ENCODE measurements at places on chromosomes 6 and 20.
A peak's percentile ranks its signal among the peaks of the same experiment; 100 is the strongest.

DNA sequence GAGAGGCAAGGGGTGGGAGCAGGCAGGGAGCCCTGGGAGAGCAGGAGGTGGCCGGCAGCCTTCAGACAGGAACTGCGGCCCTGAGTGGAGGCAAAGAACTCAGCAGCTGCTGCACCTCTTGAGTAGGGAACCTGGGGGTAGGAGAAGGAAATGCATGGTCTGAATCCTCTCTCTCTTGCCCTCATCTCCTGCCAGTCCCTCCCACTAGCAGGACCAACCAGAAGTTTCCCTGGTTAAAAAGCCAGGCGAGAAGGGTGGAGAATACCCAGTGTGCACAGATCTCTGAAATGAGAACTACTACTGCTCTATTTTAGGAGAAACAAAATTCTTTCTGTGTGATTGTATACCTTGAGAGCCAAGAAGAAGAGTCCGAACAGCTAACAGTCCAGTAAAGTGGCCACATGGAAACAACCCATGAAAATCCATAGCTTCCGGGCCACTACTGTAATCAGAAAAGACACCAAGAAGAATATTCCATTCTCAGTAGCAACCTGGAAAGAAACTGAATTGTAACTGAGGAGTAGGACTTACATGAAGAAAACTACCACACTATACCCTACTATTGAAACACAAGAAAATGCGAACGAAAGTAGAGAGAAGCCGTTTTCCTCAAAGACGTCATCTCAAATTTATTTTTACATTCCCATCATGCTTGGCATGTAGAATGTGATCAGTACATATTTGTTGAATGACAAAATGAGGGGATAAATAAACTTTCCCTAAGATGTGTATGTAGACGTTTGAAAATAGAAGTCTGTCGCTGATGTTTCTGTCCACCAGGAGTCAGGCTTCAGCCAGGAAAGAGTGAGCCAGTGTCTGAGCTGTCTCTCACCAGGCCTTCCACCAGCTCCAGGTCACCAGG lies 25.6 kb downstream of the WRNIP1 start:
- DNase-seq, result peak; percentile 42

- DNase-seq, result no peak
These were observed 531.3 kb upstream of the JAG1 start for GRCh38 chr20:11204926-11205768.

DNA sequence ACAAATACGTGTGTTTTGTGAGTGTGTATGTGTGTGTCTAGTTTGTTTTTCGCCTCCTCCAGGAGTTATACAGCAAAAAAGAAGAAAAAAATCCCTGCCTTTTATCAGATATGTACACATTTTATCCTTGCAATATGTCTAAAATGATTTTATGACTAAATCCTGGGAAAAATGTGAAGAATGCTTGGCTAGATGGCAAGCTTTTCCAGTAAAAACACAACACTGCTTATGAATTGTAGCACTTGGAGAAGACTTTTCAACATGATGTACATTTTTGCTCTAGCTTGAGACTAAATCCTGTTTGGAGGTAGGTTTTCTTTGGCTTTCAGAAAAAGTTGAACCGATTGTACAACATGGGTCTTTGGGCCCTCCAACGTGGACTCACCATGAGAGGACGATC lies 160.2 kb downstream of the GMPR start:
- DNase-seq, result no peak

DNA sequence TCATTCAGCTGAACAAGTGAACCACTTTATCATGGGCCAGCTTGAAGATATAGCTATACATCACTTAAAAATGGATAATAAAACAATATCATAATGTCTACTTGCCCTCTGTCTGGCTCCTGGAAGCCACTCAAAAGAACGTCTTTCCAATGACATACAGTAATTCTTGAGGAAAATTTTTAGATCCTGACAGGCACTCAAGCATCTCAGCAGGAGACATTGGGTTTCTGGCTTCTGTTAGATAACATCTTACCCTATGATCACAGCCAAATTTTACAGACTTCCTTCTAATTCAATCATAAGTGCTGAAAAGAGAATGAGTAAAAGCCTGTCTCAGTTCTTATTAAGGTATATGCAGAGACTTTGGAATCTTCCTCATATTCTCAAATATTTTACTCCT lies 330 bp downstream of the CGA start:
- no peak for DNase-seq

GRCh38 chr6:161163466-161164181 lies 110.2 kb downstream of the AGPAT4 start:
- DNase-seq, result no peak

GRCh38 chr6:110064744-110065524 lies 86.8 kb downstream of the GPR6 start:
- DNase-seq, result no peak

DNA sequence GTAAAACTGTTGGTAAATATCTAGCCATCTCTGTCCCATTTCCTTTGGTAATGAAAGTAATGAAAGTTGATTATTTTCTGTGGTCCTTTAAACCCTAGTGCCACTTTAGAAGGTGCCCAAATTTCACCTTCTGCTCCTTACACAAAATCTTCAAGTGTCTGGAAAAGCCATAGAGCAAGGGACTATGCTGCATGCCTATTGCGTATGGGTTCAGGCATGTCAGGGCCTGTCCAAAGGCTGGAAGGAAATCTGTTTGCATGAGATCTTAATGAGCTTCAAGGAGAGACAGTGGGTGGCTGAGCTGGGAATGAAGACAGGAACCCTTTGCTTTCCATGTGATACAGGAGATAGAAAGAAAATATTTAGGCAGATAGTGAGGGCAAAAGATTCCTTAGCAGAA lies 66.6 kb upstream of the CCN6 start:
- DNase-seq, result no peak

DNA sequence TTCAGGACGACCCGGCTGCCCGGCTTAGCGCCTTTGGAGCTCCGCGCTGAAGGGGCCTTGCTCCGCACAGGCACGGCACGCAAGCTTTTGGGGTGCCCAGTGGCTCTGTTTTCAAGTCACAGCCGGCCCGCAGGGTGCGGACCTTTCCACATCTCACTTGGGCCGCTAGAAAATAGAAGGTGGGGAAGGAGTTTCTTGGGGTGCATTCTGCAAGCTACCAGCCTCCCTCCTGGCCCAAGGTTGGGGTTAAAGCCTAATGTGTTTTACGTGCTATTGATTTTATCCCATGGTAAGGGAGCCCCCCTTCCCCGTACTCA lies 561 bp downstream of the KAT14 start:
- DNase-seq, result no peak

DNA sequence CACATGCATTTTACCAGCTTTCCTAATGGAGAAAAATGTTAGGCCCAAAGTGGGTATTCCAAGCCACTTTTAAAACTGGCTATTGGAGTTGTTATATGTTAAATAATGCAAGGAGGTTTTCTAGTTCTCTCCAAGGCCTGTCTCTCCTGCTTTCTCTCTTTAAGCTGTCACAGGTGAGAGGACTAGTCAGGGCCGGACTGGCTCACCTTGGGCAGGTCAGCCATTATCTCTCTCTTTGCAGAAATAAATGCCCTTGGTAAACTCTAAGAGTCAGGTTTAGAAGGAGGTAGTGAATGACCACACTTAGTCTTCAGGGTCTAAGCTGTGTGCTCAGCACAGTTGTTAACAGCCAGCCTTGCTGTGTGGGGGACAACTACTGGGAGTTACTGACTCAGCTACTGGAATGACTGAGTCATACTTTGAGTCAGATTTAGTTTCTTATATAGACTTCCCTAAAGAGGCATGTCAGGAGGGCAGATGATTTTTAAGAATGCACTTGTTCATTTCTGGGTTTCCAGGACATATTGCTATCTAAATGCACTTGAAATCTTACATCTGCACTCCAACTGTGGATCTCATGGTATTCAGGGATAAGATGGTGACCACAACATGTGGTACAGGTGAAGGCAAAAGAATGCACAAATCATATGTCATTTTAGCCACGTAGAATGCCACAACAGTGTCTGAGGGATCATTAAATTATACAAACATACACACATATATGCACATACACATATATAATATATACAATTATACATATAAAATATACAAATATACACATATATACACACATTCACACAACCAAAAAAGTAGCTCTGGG lies 719.4 kb downstream of the EPM2A start:
- no peak for DNase-seq

DNA sequence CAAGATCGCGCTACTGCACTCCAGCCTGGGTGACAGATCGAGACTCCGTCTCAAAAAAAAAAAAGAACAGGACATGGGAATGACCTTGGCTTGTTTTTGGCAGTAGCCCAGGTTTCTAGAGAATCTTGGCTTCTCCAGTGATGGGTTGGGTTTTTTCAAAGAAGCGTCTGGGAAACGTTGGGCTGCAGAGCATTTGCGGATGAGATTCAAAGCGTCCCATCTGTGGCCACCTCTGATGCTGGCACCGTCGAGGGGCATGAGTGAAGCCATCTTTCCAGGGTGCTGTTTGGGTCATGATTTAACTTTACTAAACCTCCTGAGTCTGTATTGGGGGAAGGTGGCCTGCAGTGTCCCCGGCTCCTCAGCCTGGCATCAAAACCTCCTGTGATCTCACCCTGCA lies 43.2 kb upstream of the SRF start:
- DNase-seq, result no peak

DNA sequence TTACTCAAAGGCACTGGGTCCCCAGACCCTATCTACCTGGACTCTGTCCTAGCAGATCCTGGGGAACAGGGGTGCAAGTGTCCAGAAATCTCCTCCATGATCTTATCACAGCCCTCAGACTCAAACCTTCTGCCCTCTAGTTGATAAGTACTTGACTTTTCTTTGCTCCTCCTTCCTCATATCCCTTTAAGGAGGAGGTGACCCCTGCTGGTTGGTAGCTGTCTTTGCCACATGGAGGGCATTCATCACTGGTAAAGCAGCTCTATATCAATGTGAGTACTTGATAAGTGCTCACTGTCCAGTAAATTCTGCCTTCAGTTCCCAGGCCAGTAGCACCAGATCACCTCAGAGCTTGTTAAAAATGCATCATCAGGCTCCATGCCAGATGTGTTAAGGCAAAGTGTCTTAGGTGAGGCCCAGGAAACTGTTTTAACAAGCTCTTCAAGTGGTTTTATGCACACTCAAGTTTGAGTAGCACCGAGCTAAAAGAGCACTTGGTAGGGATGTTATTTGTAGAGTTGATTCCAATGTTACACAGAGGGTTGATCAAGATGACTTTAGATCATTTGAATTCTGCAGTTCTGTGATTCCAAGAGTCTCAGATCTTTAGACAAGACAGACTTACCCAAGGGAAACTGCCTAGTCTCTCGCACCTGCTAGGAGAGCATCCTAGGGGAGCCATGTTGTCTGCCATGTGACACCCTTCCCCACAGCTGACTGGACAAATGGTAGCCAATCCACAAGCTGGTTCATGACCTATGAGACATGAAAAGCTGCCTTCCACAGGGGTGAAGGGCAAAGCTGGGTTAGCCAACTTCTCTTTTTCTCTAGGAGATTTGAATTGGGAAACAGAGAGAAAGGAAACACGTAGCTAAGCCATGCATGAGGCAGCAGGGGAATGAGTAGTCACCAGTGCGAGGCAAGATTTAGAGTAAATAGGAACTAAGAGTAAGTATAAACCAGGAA lies 18.6 kb downstream of the TREML2 start:
- DNase-seq, result no peak

DNA sequence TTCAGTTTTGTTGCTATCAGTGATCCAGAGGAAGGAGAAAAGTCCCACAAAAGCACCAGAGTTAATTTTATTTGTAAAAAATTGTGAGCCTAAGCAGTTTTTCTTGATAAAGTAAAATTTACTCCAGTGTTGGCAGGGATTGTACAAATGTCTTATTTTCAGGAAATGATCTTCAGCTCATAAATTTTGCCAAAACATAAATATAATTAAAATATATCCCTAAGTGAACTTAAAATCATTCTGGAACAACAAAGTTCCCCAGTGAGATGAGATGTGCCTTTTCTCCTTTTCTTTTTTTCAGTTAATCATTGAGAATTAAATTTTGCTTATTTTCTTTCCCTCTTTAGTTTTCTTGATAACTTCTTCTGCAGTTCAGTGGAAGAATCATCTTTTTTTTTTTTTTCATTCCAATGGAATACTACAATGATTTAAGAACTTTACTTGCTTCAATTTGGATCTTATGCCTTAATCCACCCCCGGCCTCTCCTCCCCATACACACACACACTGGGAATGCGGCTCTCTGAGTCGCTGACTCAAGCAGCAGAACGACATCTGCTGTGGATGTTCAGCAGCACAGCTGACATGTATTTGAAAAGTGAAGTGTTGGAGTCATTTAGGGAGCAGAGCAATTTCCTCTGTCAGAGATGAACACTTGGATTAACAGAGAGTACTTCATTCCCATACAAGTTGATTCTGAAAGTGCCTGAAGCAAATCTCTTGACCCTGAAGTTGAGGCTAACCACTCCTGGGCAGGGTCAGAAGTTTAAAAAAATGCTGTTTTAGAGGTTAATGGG lies 27.7 kb upstream of the LAMA4 start:
- DNase-seq, result no peak

DNA sequence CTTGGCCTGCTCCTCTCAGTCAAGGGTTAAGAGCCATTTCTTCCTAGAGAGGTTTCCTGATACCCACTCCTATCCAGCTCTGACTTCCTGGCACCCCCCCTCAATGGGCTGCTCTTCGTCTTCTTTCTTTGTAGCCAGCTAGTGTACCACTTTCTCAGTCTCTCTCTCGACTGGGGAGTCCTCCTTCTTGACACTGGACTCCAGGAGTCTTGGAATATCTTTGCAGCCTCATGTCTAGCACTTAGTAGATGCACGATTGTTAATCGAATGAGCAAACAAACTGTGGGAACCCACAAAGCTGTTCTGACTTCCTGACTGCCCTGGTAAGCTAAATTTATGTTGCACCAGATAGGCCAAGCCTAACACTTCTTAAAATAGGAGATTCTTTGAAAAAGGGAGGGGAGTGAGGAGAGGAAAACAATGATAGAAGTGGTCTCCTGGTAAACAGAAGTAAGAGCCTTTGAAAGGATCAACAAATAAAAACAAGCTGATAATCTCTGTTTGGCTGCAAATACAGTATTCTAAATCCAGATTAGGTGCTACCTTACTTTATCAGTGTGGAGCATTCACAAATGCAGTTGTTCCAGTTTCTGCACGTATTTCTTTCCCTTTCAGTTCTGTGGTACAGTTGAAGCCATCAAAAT lies 160.1 kb upstream of the CITED2 start:
- DNase-seq, result no peak

DNA sequence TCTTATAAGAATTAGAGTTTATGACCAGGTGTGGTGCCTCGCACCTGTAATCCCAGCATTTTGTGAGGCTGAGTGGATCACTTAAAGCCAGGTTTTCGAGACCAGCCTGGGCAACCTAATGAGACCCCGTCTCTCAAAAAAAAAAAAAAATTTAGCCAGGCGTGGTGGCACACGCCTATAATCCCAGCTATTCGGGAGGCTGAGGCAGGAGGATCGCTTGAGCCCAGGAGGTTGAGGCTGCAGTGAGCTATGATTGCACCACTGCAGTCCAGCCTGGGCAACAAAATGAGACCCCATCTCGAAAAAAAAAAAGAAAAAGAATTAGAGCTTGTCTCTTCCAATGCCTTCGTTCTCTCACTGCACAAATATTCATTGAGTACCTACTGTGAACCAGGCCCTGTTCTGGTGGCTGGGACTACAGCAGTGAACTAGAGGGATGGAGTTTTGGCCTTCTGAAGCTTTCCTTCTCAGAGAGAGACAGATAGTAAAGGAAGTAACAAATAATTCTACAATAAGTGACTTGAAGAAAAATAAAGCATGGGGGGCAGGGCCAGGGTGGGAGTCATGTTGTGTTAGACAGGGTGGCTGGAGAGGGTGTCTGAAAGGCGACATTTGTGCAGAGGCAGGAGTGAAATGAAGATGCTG lies 56.4 kb downstream of the HNF4A start:
- DNase-seq, result no peak
